ENCODE measurements at places on chromosomes 5 and 9.

DNA sequence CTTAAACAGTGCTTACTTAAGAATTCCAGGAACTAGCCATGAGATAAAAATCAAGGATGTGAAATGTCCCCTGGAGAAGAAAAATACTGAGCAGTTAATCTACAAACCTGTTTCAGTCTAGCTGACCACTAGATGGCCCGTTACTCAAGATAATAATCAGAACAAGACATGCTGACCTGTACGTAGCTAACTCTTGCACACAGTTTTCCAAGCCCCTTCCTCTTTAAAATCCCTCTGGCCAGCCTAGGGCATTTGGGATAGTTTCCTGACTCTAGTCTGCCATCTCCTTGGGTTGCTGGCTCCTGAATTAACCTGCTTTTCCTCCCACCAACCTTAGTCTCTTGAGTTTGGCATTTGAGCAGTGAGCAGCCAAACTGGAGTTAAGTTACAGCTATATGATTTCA, 59.2 kb upstream of the TRAF1 start:
- DNase-seq, result peak; percentile 91

- DNase-seq, result no peak
Observed at GRCh38 chr5:115578657-115579056, 23.6 kb downstream of the TICAM2 start.

DNA sequence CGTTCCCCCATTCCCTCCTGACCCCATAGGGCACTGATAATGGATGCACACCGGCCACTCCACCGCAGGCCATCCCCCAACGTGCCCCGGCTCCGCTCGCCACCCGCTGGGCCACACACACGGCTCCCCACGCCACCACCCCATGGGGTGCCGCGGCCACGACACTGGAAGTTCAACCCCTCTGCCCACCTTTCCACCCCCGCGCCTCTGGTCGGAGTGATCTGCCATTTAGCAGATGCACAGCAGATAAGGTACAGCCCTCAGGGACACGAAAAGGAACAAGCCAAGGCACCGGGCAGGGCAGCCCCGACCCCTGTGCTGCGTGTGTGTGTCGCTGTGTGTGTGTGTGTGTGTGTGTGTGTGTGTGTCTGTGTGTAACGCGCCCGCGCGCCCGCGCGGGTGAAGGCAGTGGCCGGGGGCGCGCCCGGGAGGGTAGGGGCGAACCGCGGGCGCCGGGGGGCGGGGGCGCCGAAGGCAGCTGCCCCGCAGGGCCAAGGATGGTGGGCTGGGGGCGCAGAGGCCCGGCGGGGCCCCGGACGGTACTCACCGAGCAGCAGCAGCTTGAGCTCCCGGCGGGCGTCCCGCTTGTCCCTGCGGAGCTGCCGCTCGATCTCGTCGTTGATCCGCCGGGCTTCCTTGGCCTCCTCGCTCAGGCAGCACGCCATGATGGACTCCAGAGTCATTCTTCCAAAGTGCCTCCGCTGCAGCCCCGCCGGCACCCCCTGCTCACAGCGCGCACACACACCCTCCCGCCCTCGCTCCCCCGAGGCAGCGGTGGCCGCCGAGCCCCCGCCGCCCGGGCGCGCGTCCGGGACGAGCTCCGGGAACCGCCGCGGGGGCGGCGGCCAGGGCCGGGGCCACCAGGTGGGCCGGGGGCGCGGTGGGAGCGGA, 813 bp downstream of the GNAQ start:
- DNase-seq, result no peak

- DNase-seq, result no peak
Observed at GRCh38 chr5:180142021-180142765, 66.8 kb downstream of the RASGEF1C start.

DNA sequence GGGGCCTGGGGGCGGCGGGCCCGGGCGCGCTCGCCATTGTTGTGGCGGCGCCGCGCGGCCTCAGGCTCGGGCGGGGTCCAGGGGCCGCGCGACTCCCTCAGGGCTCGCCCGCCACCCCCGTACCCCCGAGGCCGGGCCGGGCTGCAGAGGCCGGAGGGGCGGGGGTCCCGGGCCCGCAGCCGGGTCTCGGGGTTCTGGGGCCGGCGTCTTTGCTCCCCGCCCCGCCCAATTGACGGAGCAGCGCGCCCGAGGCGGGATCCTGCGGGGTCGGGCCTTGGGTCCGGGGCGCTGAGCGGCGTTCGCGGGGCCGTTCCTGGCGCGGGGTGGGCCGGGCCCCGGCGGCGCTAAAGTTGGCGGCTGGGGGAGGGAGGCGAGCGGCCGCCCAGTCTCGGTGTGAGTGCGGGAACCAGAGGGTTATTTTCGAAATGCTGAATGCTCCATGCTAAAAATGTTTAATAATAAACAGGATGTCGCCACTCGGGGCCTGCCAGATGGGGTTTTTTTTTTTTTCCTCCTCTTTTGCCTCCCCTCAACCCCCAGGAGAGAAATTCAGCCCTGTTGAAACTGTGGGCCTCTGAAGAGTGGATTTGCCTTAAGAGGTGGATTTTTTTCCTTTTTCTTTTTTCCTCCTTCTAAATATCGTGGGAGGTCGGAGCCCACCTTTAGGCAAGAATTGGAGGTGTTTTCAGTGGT, 724 bp downstream of the PRRC2B start:
- no peak for DNase-seq

GRCh38 chr5:95083606-95084005, 201.3 kb downstream of the MCTP1 start:
- DNase-seq, result no peak

GRCh38 chr5:74578356-74579044, 62.0 kb downstream of the ENC1 start:
- no peak for DNase-seq

DNA sequence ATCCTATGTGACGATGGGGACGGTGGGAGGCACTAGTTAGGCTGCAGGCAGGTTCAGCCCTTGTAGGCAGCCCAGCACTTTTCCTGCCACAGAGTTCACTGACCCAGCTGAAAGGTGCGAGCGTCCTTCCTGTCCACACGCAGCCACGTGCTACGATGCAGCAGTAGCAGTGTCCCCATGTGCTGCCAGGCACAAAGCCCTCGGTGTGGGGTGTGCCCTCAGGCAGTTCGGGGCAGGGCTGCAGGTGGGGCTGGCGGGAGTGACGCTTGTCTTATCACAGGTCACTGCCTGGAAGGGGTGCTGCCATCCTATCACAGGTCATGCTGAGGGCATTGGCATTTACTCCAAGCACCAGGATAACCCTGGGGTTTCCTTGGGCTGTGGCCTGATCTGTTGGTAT, 46.8 kb upstream of the CLPTM1L start:
- DNase-seq, result no peak

GRCh38 chr5:171579976-171580411, 160.5 kb downstream of the FGF18 start:
- no peak for DNase-seq

DNA sequence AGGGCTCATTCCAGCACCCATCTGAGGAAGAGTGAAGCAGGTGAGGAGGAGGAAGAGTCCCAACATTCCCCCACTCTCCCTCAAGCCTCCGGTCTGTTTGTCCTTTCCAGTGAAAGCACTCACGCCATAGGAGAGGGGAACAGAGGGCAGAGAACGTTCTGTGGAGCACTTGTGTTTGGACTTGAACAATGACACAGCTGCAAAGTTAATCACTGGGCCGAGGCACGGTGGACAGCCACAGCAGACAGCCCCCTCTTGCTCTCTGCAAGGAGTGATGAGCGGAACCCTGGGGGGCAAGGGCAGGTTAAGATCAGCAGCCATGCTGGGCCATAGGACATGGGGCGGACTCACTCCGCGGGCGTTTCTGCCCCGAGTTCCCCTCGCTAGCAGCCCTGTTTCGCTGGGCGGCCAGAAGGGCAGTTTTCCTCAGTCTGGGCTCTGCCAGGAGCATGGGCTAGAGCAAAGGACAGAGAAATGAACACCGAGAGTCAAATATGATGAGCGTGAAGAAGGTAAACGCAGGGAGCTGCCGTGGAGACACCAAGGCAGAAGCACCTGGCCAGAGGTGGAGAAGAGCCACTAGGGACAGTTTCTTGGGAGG, 185.7 kb downstream of the GAPVD1 start:
- no peak for DNase-seq
